ENCODE measurements at places on chromosomes 3 and 15. TPM values are rescaled to one million over a fixed set of nuclear protein-coding genes. Genes with fewer than 3 reads are reported as not detected.

TYRO3 gene
- polyA plus RNA-seq: 2.9 TPM

MRAS gene
- 24.3 TPM for polyA plus RNA-seq

SPTBN5 gene
- polyA plus RNA-seq: 0.79 TPM

MST1R gene
- polyA plus RNA-seq: not detected

EFHB gene
- 0.32 TPM for polyA plus RNA-seq

VWA5B2 gene
- 0.89 TPM for polyA plus RNA-seq

NDN gene
- 23.8 TPM for polyA plus RNA-seq

GOLGA6L4 gene
- polyA plus RNA-seq: 3.4 TPM

CAMK2N2 gene
- polyA plus RNA-seq: 27.7 TPM

FAM174B gene
- polyA plus RNA-seq: 47.9 TPM

BFSP2 gene
- polyA plus RNA-seq: not detected

LIPH gene
- polyA plus RNA-seq: 0.28 TPM

SAMD7 gene
- not detected for polyA plus RNA-seq

SLC12A6 gene
- 8.1 TPM for polyA plus RNA-seq

ST8SIA2 gene
- 3.9 TPM for polyA plus RNA-seq

USP8 gene
- polyA plus RNA-seq: 183 TPM

WNT5A gene
- 9.9 TPM for polyA plus RNA-seq

NOX5 gene
- not detected for polyA plus RNA-seq

STRC gene
- 1.5 TPM for polyA plus RNA-seq

TRIM42 gene
- polyA plus RNA-seq: not detected

PLSCR2 gene
- polyA plus RNA-seq: 9.1 TPM

TRPM1 gene
- polyA plus RNA-seq: 0.39 TPM

WNT7A gene
- not detected for polyA plus RNA-seq

SERPINI2 gene
- polyA plus RNA-seq: 5.8 TPM

PCOLCE2 gene
- polyA plus RNA-seq: not detected

VEPH1 gene
- polyA plus RNA-seq: 0.32 TPM

CEP97 gene
- polyA plus RNA-seq: 15.5 TPM

C3orf49 gene
- not detected for polyA plus RNA-seq

GCSAM gene
- not detected for polyA plus RNA-seq

TRH gene
- not detected for polyA plus RNA-seq

SLCO2A1 gene
- polyA plus RNA-seq: not detected

UPK1B gene
- polyA plus RNA-seq: not detected

SLC2A2 gene
- 0.09 TPM for polyA plus RNA-seq

STARD5 gene
- not detected for polyA plus RNA-seq

NRROS gene
- not detected for polyA plus RNA-seq

ATOSA gene
- 59.0 TPM for polyA plus RNA-seq

ADGRG7 gene
- not detected for polyA plus RNA-seq

ECE2 gene
- 3.1 TPM for polyA plus RNA-seq

KCNH8 gene
- 0.46 TPM for polyA plus RNA-seq

GPR62 gene
- polyA plus RNA-seq: not detected

UROC1 gene
- not detected for polyA plus RNA-seq

FRMD5 gene
- polyA plus RNA-seq: 14.7 TPM

LRRC2 gene
- 1.6 TPM for polyA plus RNA-seq

DNAH12 gene
- 0.77 TPM for polyA plus RNA-seq

COPS2 gene
- polyA plus RNA-seq: 105 TPM

ACTC1 gene
- 2.6 TPM for polyA plus RNA-seq

ISG20 gene
- polyA plus RNA-seq: 3.4 TPM

HRG gene
- polyA plus RNA-seq: not detected

SIAH2 gene
- polyA plus RNA-seq: 29.7 TPM

C3orf85 gene
- not detected for polyA plus RNA-seq

SCN11A gene
- polyA plus RNA-seq: 0.66 TPM

CPLX3 gene
- 2.4 TPM for polyA plus RNA-seq

C3orf20 gene
- not detected for polyA plus RNA-seq

SMARCC1 gene
- polyA plus RNA-seq: 3.2 TPM

ALDH1A2 gene
- polyA plus RNA-seq: not detected
